Spleen (tissue), 13 donors: ENCODE measurements at places on chromosomes 2 and 18.
A peak's percentile ranks its signal among the peaks of the same experiment; 100 is the strongest.

DNA sequence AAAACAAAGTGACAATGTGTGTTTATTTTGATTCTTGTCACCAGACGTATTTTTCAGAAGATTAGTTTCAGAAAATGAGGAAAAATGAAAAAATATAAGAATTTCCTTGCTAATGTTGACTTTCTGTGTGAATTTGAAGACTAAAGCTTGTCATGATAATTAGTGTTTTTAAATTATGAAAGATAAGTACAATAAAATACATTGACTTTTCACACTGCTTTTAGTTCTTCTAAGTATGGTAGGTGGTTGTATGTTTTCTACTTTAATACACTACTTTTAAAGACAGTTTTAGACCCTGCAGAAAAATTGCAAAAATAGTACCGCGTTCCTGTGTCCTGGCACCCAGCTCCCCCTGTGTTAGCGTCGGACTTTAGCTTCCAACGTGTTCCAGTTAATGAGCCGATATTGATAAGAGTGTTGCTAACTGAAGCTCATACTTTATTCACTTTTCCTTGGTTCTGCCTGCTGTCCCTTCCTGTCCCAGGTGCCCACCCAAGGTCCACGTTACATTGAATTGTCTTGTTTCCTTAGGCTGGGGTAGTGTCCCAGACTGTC lies 695 bp downstream of the RBFA start:
- no peak for DNase-seq

- no peak for DNase-seq
These were observed 3.1 kb downstream of the GORASP2 start for GRCh38 chr2:170932166-170932565.

DNA sequence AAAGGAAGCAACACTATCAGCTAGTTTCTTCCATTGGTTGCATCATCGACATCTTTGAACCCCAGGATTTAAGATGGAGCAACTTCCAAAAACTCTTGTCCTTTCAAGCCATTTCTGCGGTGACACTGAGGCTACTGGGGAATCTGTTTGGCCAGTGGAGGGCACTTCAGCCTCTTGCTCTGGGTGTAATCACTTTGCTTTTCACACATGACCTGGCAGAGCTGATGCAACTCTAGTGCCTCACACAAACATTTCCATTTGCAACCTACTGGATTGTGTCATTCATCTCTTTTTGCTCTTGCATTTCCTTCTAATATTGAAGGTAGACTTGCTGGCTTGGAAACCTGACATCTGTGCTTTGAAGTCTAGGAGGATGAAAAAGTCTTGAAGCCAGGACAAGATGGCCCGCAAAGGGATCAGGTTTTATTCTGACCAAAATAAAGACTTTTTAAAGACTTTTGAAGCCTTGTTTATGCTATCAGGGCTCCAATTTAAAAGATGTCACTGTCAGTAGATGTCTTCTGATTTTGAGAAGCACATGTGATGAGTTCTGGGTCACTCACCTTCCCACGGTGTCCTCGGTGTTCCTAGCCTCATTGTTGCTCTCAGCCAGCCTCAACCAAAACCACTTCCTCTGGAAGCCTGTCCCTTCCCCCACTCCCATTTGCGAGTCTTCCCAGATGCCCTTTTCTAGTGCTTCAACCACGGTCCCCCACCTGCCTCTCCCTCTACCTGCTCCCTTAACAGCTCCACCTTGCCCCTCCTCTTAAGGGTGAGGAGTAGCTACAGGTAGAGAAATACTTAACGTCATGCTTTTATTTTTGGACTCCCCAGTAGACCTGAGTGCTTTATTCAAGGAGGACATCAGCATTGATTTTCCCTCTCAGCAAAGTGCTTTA lies 69.7 kb upstream of the KCNE4 start:
- no peak for DNase-seq

- DNase-seq, result peak; percentile 28
These were observed 106.5 kb upstream of the HS6ST1 start for GRCh38 chr2:128425216-128425615.

- DNase-seq, result no peak
These were observed 5.7 kb upstream of the KLHL29 start for GRCh38 chr2:23379220-23379695.

GRCh38 chr2:206855585-206856433 lies 83.5 kb upstream of the CPO start:
- DNase-seq, result no peak

GRCh38 chr18:5503740-5504139 lies 40.1 kb downstream of the EPB41L3 start:
- DNase-seq, result no peak

DNA sequence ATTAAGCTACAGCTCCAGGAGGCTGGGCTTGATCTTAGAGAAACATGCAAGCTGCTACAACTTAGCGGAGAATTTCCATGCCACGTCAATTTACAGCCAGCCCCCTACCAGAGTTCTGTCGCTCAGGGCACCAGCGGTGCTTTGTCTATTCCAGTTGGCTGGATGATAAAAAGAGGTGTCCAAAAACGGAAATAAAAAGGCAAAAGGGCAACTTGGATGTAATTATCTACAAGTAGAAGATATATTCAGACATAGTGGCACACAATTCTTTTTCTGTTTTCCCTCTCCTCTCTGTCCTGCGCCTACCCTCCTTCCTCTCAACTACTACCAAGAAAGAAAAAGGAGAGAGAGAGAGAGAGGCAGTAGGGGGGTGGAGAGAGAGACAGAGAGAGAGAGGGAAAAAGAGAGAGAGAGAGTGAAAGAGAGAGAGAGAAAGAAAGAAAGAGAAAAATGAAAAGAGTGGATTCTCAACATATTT lies 363 bp upstream of the RFTN2 start:
- DNase-seq, result no peak

DNA sequence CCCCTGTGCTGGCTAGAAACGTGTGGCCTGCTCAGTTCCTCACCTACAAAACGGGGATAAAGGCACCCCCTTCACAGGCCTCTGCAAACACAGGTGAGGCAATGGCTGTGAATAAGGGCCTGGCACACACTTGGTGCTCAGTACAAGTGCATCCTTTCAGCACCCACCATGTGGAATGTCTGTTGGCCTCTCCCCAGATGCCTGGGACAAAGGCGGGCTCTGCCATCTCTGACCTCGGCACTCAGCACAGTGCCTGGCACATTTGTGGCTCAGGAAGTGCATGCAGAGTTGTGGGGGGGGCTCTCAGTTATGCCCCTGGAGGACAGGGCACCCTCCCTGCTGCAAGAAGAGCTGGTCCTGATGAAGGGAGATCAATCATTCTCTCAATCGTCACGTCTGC lies 224.6 kb upstream of the RAB6C start:
- peak; percentile 33 for DNase-seq

DNA sequence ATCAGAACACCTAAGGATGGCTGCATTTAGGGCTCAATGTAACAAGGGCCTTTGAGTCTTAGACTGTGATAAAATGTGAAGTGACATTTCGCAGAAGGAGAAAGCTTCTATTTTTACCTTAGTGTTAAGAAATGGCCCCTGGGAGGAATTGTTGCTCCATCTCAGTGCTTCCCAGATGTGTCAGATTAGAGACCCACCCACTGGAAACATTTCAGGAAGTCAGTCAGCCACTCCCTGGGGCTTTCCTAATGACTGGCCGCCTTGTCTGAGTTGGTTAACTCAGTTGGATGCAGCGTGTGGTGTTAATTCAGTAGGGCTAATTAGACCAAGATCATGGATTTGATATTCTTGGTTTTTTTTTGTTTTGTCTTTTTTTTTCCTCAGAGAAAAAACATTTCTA lies 355.9 kb downstream of the PIK3C3 start:
- DNase-seq, result no peak

- no peak for DNase-seq
These were observed 52.1 kb downstream of the POLE4 start for GRCh38 chr2:75010571-75010970.

DNA sequence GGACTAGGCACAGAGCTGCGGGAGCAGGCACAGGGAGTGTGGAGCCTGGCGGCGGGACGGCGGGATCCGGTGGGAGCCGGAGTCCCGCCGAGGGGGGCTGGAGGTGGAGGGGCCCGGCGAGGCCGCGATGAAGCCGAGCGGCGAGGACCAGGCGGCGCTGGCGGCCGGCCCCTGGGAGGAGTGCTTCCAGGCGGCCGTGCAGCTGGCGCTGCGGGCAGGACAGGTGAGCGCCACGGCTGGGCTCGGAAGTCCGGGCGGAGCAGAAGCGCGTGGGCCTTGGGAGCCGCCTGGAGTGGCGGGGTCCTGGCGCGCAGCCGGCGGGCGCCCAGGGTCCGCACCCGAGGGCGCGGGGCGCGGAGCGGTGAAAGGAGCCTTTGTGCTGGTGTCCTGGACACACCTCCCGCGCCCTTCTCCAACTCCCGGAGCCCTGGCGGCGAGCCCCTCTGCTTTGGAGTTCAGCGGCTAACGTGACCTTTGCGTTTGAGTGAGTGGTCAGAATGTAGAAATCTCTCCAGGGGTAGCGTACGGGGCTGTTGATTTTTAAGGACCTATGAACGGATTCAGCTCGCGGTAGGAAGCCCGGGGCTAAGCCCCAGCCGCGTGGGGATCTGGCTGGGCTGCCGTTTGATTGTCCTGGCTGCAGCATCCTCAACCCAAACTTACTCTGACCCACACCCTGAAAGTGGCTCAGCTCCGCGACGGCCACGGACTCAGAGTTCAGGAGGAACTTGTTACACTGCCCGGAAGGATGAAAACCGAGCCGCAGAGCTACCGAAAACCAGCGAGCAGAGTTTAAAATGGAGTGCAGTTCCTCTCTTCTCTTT lies 448 bp downstream of the IMPA2 start:
- peak; percentile 91 for DNase-seq

- no peak for DNase-seq
These were observed 249.3 kb upstream of the AGAP1 start for GRCh38 chr2:235244255-235245220.

DNA sequence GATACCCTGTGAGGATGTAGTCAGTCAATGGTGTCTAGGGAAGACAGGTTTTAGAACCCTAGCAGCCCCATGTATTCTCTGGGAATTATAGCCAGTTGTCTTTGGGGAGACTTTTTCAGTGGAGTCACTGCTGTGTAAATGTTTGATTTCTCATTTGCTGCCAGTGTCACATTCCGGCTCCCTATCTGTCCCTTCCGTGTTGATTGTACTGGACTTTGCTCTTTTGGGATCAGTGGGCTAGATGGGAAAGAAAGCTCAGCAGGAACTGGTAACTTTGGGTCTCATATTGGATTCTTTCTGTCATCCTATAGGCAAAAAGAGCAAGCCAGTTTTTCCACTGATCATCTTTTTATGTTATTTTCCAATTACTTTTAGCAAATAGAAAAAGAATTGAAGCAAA lies 70.1 kb downstream of the GTF3C3 start:
- no peak for DNase-seq

DNA sequence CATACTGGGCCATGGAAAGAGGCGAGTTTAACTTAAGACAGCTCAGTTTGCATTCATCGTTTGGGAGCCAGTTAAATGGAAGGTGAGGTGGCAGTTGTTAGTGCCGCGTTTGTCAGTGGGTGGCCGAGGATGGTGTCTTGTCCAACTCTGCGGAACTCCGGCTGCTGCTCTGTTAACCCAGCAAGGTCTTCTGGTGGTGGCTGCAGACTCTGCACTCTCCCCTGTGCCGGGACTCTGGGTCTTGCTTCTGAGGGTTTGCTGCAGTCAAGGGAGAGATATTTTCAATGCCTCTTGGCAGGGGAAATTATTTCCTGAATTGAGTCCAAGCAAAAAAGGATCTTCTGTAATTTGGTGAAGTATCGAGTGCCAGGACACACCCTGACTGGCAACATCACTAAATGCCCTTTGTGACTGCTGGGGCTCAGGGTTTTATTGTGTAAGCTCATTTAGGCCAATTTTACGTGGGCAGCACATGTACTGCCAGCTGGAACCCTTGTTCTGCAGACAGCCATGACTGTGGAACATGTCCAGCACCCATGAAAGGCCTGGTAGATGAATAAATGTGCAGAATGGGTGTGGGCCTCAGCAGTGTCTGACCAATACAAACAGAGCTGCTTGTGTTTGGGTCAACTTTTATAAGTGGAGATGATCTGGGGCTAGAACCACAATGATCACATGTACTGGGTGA lies 58.1 kb downstream of the IL1R2 start:
- no peak for DNase-seq

DNA sequence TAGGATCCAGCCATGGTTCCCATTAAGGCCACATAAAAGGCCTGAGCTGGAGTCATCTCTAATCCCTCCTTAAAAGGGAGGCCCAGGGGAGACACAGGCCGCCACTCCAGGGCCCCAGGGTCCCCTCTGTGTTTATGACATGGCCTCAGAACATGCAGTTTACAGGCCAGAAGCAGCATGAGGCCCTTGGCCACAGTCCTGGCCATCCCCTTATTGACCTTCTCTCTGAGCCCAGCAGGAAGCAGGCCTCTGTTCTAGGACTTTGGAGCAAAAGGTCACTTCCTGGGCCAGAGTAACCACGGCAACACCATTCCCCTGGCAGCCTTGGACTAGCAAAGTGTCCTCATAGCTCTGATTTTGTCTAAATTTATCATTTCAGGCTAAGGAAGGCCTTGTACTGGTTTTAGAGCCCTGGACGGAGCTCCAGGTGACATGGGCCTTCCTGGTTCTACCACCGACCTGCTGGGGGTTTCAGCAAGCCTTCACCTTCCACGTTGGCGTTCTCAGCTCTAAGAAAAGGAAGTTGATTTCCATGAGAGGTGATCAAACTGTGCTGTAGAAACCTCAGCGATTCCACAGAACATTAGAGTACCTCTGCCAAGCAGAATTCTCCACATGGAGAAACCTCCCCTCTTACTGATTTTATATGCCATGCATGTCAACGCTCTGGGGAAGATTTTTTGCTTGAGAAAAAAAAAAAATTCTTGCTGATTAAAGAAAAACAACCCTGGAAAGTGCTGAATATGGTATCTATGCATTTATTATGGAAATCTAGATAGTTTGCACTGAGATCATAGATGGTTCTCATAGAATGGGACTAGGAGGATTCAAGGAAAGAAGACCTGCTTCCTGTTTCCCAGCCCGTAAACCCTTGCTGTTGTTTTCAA lies 53.7 kb downstream of the HS1BP3 start:
- peak; percentile 82 for DNase-seq

DNA sequence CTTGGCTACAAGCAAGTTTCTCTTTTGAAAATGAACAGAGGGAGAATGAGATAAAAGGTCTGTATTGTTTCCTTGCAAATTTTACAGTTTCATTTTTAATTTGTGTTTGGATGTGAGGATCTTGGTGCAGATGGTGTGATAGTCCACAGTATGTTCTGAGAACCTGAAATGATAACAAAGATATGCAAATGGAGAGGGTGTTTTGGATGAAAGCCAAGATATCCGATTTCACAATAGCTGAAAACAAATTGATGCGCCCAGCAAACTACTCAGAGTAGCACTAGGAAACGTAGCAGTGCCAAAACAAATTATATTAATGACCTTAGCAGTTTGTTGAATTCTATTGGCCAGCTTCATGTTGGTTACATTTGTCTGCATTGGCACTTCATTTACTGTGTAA lies 683.5 kb downstream of the TMEM182 start:
- DNase-seq, result no peak
